ENCODE measurements at places on chromosomes 1 and 21. TPM values are rescaled to one million over a fixed set of nuclear protein-coding genes. Genes with fewer than 3 reads are reported as not detected.

DNA sequence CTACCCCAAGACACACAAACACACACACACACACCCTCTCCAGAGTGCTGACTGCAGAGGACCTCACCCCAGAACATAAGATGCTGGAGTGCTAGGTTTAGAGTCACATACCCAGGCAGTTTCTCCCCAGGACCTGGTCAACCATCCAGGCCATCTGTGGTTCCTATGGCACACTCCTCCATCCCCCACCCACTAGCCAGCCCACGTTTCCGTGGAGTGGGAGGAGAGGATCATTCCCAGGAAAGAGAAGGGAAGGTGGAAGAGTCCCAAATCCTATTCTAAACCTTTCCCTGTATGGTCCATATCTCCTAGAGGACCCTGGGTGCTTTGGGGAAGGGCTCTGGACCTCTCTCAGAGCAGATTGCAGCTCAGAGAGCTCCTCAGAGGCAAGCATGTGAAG, 1.1 kb downstream of the KCNJ9 start:
- no peak for DNase-seq

DNA sequence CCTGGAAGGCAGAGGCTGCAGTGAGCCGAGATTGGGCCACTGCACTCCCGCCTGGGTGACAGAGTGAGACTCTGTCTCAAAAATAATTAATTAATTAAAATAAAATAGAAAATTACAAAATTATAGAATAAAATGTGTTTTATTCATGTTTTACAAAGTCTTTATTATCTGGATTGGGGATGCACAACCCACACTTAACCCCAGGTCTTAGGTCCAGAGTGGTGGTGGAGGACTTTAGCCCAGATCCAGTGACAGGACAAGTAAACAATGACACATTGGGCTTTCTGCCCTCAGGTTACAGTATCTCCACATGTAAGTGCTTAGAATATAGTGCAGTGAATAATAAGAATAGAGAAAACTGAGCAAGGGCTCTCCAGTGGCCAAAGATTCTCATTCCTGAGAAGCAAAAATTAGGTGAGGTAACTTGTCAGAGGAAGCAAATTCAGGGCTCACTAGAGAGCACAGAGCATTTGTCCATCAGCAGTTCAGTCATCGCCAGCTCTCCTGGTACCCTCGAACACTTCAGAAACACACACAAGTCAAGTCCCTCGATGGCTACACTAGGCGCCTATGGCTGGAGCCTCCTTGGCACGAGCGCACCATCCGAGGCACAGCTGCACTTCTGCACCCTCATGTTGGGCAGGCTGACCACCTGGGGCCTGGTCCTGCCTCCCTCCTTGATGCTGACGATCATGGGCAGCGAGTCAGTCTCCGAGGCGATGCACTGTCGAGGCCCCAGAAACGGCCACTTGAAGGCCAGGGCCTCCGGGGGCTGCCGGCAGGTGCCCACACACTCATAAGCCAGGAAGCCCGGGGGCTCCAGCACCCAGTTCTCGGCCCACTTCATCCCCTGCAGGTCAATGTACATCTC, 2.6 kb downstream of the LEFTY1 start:
- no peak for DNase-seq

DNA sequence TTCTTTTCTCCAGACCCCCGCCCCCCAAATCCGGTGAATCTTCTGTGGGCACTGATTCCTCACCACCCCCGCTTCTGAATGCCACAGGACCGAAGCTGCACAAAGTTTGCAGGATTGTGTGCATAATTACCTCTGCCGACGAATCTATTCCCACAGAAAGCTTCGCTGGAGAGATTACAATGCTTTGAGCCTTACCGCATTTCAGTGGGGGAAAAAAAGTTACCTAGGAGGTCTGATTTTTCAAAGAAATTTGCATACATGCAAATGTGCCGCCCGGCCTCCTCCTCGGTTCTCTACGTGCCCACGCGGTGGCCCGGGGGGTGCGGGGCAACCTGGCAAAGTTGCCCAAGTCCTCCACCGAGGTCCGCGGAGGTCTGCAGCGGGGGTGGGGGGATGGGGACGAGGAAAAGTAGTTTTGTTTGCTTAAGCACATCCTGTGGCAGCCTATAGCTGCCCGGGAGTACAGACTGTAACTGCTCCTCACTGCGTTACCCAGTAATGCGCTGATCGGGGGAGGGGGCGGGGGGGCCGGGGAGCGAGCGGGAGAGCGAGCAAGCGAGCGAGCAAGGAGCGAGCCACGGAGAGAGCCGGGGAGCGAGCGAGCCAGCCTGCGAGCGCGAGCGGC, 563 bp upstream of the NFIA start:
- peak; percentile 74 for DNase-seq

GRCh38 chr1:59332983-59333382, 36.1 kb downstream of the FGGY start:
- DNase-seq = no peak

Gene ZMYND12
- not detected for total RNA-seq
